BE2C (cell line): ENCODE measurements at places on chromosomes 2 and 18.

DNA sequence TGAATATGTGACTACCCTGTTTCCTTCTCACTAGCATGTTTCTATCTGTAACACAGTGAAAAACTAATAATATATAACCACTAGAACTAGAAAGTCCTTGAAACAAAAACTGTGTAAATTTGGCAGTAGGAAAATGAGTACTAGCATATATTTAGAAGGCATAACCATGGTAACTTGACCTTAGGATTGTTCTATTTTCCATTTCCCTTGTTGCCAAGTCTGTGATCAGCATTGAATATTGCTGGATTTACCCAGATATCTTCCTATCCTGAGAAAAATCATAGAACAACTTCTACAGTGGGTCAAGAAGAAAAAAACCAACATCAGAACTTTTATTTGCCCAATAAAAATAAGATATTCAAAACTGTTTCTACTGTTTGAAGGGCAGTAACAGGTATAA is 563.9 kb upstream of the NRXN1 start:
- DNase-seq: no peak

DNA sequence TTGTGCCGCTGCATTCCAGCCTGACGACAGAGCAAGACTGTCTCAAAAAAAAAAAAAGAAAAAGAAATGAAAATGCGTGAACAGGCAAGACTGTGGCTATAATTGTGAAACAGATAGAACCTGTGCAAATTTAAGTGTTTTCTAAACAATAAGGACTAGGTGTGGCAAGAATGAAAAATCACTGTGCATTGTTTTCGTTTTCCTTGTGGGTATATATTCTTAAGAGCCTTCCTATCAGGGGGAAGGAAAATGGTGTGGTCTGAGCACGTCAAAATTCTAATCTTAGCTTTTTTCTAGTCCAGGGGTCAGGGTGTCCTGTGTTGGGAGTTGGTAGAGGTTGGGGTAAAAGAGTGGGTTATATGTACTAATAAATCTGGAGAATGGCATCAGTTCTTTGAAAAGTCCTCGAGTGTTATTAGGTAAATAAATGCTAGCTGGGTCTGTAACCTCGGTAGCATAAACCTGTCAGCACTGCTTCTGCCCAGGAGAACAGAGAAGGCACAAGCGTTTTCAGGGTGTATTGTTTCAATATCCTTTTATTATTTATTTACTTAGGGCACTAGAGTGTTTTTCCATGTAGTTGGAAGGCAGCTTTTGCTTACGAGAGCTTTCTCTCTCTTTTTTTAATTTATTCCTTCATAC is 11.6 kb downstream of the ATP6V1C2 start:
- no peak for DNase-seq

DNA sequence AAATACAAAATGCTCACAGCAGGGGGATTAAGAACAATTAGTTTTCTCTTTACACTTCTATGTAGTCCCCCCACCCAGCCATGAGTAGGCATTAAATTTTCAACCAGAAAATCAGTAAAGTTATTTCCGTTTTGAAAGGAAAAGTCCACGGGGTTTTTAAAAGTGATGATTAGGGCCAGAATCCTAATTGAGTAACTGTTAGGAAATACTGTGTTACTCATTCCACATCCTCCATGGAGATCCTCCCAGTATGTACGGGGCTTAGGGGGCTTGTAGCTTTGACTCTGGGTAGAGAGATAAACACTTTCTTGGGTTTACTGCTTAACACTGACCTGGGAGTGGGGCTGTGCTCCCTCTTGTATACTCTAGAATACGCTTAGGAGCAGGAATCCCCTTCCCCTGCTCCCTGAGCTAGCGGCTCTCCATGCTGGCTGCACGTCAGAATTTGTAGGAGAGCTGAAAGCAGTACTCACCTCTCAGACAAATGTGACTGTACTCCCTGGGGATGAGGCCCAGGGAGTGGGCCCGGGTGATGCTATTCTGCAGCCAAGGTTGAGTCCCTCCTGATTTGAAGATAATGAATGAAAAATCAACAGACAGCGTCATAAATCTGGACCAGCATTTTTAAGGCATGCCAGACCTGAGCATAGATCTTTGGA is 100.5 kb downstream of the SLC4A3 start:
- DNase-seq: peak; percentile 17

GRCh38 chr2:241036964-241037421 is 38.6 kb downstream of the SNED1 start:
- DNase-seq: no peak

GRCh38 chr2:200765139-200765951 is 46.4 kb upstream of the BZW1 start:
- peak; percentile 30 for DNase-seq

DNA sequence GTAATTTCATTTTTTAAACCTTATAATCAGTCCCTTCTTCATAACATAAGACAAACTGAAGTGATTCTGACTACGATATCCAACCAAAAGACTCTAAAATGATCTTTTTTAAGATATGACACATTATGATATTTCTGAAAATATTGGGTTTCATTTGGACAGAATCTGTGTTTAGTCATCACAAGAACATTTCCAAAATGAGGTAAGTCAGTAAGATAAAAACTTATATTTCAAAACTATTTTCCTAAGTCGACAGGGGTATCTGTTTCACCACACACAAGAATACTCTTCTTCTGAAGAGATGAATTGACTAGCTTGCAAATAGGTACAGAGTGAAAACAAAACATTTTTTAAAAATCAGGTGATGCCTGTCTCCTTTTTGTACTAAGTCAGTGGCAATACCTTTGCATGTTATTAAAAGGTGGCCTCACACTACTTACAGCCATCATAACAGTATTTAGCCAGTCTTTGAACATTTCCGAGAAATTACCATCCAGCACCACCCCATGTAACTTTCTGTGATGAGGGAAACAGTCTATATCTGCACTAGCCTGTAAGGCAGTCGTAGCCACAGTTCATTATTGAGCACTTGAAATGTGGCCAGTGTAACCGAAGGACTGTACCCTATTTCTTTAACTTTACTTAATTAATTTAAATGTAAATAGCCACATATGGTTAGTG is 13.5 kb downstream of the STK39 start:
- DNase-seq: no peak

DNA sequence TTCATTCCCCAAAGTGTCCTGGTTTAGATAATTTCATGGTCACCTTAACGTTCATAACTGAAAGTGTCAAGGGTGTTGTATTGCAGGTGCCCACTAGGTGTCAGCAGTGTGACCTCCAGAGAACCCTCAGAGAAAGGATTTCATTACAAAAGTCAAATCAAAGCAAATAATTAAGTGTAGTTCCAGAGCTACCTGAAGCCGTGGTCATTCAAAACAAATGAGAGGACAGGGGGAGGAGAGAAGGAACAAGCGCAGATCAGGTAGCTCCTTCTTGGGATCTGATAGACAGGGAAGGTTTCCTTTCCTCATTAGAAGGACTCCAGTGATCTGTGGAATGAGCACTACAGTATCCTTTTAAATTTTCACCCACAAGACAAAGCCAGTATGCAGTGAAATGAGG is at the start of gene SLC9A4:
Gene SLC9A4, plus strand, starts transcription at position 207 of the 400 bp plus-strand sequence. CDS start 534 bp downstream, outside the sequence.
- DNase-seq: peak; percentile 10

DNA sequence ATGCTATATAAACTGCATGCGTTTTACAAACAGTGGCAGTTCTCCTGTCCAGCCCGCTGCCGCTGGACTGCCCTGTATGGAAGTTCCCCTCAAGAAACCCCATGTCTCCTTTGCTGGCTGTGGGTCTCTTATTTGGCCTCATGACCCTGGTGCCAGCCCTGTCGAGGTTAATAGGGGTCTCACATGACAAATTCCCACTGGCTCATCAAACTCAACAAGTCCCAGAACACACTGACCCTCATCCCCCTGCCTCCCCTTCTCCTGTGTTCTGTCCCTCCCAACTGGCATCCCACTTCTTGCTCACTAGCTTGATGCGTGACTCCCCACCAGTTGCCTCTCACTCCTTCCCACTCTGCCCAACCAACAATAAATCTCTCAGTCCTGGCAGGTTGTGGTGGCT is 137.6 kb upstream of the HS6ST1 start:
- DNase-seq: no peak

- no peak for DNase-seq
These were observed 19.9 kb upstream of the NEDD4L start for GRCh38 chr18:58024139-58024538.

- DNase-seq: peak; percentile 66
These were observed 23.2 kb upstream of the CNTNAP5 start for GRCh38 chr2:124001696-124002430.
